ENCODE measurements at places on chromosomes 1 and 21.
A peak's percentile ranks its signal among the peaks of the same experiment; 100 is the strongest.

DNA sequence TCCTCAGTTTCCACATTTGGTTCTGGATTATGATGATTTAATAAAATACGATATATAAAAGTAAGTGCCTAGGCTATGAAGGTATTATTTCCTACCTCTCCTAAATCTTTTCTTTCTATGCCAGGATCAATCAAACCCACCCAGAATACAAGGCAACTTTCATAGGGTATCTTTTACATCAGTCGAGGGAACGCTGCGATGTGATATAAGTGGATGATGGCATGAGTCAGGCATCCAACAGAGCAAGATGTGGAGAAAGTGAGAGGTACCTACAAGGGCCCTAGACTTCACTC is 781 bp downstream of the TTLL7 start:
- no peak overlapping the region for H3K27ac ChIP-seq
- H3K27me3 ChIP-seq, result no peaks in the 10 kb centered on the region
- no peak for DNase-seq
- H3K36me3 ChIP-seq, result no peaks in the 10 kb centered on the region
- H3K4me3 ChIP-seq, result no peak overlapping the region

- H3K36me3 ChIP-seq, result no peaks in the 10 kb centered on the region
- no peak for DNase-seq
- H3K27ac ChIP-seq, result no peak overlapping the region
- no peak overlapping the region for H3K4me3 ChIP-seq
These were observed 140.1 kb upstream of the FMN2 start for GRCh38 chr1:239951511-239952140.

DNA sequence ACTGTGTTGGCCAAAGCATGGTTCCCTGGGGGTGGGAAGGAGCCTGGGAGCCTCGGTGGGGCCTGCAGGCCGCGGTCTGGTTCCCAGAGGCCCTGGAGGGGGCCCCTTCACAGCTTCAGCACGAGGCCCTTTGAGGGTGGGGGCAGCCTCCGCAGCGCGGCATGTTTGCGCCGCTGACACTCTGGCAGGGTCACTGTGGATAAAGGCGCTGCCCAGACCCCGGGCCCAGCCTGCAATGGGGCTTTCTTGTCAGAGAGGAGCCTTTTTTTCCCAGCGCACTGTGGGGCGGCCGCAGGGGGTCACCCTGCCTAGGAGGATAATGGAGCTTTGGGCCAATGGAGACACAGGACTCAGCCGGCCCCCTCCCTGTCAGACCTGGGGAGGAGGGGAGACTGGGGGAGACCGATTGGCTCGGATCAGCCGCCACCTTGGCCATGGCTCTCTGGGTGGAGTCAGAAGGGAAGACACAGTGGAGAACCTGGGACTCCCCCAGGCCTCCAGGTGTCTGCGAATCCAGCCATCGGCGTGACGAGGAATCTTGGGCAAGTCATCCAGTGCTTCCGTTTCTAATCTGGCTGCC is 26.0 kb downstream of the EPHB2 start:
- no peak overlapping the region for H3K4me3 ChIP-seq
- no peaks in the 10 kb centered on the region for H3K36me3 ChIP-seq
- H3K27me3 ChIP-seq, result no peaks in the 10 kb centered on the region
- DNase-seq, result no peak
- no peak overlapping the region for H3K27ac ChIP-seq

GRCh38 chr1:236281198-236281653 is 532 bp downstream of the ERO1B start:
- no peaks in the 10 kb centered on the region for H3K4me1 ChIP-seq
- no peak overlapping the region for H3K27ac ChIP-seq
- H3K36me3 ChIP-seq, result no peaks in the 10 kb centered on the region

DNA sequence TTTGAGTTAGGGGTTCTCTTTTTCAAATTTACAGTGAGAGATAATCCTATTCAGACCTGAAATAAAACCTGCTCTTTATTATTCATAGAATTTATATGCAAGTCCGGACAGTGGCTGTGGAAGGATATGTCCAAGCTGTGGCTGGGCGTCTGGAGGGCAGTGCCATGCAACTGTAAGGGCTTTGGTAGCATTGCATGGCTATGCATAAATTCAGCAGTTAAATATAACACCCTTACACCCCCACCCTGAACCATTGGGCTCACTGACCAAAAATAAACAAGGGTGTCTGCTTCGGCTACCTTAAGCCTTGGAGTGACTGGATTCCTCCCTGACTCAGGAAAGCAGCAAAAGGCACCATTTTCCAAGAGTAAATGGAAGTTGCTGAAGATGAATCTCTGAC is 5.4 kb downstream of the CHTOP start:
- H3K4me1 ChIP-seq, result no peaks in the 10 kb centered on the region
- no peak overlapping the region for H3K4me3 ChIP-seq
- H3K27ac ChIP-seq, result no peak overlapping the region

DNA sequence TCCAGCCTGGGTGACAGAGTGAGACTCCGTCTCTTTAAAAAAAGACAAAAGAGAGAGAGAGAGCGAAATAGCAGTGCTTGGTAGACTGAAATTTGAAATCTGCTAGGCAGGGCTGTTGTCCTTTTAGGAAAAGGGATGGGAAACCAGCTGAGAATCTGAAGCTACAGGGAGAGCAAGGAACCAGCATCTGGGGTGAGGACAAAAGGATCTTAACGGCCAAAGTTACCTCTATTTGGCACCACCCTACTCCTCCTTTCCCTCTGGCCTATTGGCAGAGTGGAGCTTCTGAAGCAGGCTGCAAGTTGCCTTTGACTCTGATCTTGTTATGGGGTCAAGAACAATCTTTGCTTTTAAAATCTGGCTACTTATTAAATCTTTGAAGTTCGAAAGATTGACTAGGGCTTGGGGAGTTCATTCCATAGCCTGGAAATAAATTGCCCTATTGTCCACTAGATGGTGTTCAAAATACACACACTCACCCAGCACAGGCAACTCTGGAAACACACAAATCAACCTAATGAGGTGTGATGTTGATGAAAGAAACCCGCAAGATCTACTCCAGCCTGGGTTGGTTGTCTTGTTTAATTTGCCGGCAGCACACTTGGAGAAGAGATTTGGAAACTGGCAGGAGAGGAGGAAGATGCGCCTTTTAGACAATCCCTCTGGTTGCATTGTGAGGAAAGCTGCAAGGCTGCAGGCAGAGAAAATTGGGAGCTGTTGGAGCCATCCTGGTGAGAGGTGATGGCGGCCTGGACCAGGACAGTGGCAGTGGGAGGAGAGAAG is 16.5 kb upstream of the PARP1 start:
- no peaks in the 10 kb centered on the region for H3K36me3 ChIP-seq
- no peaks in the 10 kb centered on the region for H3K4me1 ChIP-seq
- no peak overlapping the region for H3K4me3 ChIP-seq
- DNase-seq, result no peak
- no peak overlapping the region for H3K27ac ChIP-seq

DNA sequence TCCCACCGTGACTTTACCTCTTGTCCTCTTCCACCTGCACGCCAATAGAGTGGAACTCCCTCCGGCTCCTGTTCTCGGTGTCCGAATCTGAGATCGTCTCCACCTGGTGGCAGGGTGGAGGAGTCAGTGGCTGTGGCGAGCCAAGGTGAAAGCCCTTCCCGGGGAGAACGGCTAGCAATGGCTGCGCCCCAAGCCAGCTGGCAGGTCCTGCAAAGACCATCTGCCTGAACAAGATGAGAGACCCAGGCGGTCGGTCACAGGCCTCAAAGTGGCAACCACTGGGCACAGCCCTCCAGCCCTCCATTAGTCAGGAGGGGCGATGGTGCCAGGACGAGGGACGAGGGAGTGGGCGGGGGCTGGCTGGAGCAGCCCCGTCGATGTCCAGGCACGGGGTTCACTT is 25.4 kb upstream of the SMIM12 start:
- DNase-seq, result no peak
- no peaks in the 10 kb centered on the region for H3K36me3 ChIP-seq
- H3K4me1 ChIP-seq, result no peaks in the 10 kb centered on the region

DNA sequence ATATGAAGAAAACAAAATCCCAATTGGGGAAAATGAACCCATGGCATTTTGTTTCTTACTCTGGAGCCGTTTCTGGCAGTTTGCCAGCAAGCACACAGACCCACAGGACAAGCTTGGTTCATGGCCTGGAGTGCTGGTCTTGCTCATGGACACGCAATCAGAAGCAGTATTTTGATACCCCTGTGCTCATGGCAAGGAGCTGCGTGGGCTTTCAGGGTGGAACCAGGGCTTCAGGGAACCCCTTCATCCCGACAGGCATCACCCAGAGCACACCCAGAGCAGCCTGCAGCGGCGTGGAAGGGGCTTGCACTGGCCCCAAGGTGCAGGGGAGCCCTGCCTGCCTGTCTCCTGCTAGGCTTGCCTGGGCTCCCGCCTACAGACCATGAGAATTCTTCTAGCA is 45.4 kb upstream of the PCBP3 start:
- H3K4me1 ChIP-seq, result no peaks in the 10 kb centered on the region
- peaks cover 10% of the 10 kb centered on the region for H3K27me3 ChIP-seq
- H3K4me3 ChIP-seq, result no peak overlapping the region
- H3K36me3 ChIP-seq, result no peaks in the 10 kb centered on the region
- no peak overlapping the region for H3K27ac ChIP-seq

- DNase-seq, result no peak
- H3K36me3 ChIP-seq, result no peaks in the 10 kb centered on the region
- no peak overlapping the region for H3K27ac ChIP-seq
- no peak overlapping the region for H3K4me3 ChIP-seq
- no peaks in the 10 kb centered on the region for H3K4me1 ChIP-seq
These were observed 95.0 kb downstream of the BEND5 start for GRCh38 chr1:48681476-48682305.

DNA sequence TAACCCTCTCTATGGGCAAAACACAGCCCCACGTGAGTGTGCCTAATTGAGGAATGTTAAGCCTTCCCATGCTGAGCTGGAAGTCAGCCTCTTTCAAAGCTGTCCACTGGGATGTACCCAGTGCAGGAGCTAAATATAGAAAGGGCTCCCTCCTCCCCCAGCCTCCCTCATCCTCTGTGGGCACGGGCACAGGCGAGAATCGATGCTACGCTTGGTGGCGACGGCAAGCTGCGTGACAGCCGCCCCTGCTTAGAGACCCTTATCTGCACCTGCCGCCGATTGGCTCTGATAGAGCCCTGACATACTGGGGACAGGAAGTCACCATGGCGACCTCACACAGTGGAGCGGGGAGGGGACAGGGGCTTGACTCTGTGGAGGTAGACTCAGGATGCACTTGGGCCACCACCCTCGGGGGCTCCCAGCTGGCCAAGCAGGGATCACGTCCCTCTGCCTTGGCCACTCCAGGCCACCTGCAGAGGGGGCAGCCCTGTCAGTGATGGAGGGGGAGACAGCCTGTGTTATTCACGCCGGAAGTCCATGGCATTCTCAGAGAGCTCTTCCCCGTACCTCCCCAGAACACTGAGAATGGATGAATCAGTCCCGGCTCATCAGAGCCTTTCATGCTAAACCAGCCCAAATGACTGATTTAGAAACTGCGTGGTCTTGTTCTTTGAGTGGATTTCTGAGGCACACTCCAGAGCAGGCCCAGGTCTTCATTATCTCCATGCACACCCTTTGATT is 84.8 kb downstream of the KCND3 start:
- no peaks in the 10 kb centered on the region for H3K36me3 ChIP-seq
- H3K27ac ChIP-seq, result no peak overlapping the region
- H3K4me3 ChIP-seq, result no peak overlapping the region
- DNase-seq, result no peak
- H3K27me3 ChIP-seq, result no peaks in the 10 kb centered on the region
- no peaks in the 10 kb centered on the region for H3K4me1 ChIP-seq

- no peaks in the 10 kb centered on the region for H3K27me3 ChIP-seq
- H3K27ac ChIP-seq, result peak overlapping the region; percentile 92
- DNase-seq, result no peak
- peaks cover 36% of the 10 kb centered on the region for H3K36me3 ChIP-seq
These were observed 13.1 kb downstream of the ZBTB7B start for GRCh38 chr1:155015527-155016230.

DNA sequence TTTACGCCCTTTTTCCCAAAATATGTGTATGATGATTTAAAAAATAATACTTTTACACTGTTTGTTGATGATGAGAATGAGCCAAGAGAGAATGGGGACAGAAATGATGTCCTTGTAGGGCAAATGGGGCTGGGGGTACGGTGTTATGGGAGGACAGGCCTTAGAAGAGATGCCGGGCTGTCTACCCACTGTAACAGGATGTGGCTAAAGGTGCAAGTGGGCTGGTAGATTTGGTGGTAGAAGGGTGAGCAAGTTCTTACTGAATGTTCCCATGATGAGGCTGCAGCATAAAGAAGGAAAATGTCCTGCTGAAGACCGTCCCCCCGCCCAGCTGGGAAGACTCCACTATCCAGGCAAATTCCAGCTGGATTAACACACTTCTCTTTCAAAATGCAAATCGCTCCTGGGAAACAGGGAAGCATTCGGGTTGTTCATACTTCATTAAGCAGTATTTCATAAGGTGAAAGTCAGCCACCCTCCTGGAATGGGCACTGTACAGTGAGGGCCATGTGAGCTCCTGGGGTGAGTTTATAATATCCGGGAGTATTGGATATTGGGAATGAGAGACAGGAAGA is 14.0 kb downstream of the GPA33 start:
- H3K27ac ChIP-seq, result no peak overlapping the region
- no peaks in the 10 kb centered on the region for H3K27me3 ChIP-seq
- no peaks in the 10 kb centered on the region for H3K36me3 ChIP-seq
- no peak for DNase-seq
- H3K4me3 ChIP-seq, result no peak overlapping the region
- no peaks in the 10 kb centered on the region for H3K4me1 ChIP-seq

DNA sequence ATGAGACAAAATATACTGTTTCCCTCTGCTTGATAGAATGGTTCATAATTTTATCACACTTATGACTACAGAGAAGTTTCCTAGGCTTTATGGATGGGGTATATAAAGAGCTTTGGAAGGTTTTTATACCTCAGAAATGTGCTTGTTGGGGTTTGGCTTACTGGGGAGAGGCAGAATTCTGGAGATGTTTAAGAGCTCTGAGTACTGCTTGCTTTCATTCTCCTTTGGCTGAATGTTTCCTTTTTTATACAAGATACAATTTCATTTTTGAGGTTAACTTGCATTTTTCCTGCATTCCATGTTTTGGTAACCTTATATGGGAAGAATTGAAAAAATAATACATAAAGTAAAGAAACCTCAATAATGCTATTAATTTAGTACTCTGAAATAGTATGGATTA is 157.7 kb upstream of the COL11A1 start:
- no peaks in the 10 kb centered on the region for H3K36me3 ChIP-seq
- no peak overlapping the region for H3K27ac ChIP-seq
- no peak overlapping the region for H3K4me3 ChIP-seq
- no peaks in the 10 kb centered on the region for H3K27me3 ChIP-seq

GRCh38 chr1:201514466-201514865 is 7.5 kb upstream of the CSRP1 start:
- DNase-seq, result no peak
- H3K27me3 ChIP-seq, result no peaks in the 10 kb centered on the region
- H3K27ac ChIP-seq, result no peak overlapping the region
- no peak overlapping the region for H3K4me3 ChIP-seq
- no peaks in the 10 kb centered on the region for H3K36me3 ChIP-seq
- peaks cover 20% of the 10 kb centered on the region for H3K4me1 ChIP-seq

- no peaks in the 10 kb centered on the region for H3K27me3 ChIP-seq
- H3K4me3 ChIP-seq, result no peak overlapping the region
- H3K36me3 ChIP-seq, result no peaks in the 10 kb centered on the region
These were observed 14.7 kb upstream of the PTGFR start for GRCh38 chr1:78475888-78476610.

Data from RWPE2 (cell line).